ENCODE measurements at places on chromosomes 5 and 9.

GRCh38 chr9:84436386-84437109, 96.0 kb upstream of the SLC28A3 start:
- DNase-seq: peak; percentile 40

GRCh38 chr5:8788246-8788645, 757.6 kb downstream of the SEMA5A start:
- DNase-seq: no peak

GRCh38 chr5:35023391-35024178, 24.2 kb downstream of the AGXT2 start:
- no peak for DNase-seq

DNA sequence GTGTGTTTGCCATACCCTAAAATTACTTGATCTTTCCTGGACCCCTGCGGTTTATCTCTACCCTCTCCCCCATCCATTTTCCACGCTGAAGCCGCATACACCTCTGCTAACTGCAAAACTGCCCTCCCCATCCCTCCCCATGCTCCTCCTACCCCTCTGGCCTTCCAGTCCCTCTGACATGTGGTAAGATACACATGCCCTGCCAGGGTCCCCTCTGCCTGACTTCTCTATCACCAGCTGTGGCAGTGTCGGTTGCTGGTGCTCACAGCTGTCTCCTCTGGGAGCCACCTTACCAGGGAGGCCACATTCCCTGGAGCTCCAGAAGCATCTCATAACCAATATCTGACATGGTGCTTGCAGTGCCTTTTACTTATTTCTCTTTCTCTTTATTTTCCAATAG, 58.9 kb upstream of the COL15A1 start:
- DNase-seq: no peak

GRCh38 chr5:17445185-17445584, 52.8 kb upstream of the TAF11L2 start:
- DNase-seq: no peak

DNA sequence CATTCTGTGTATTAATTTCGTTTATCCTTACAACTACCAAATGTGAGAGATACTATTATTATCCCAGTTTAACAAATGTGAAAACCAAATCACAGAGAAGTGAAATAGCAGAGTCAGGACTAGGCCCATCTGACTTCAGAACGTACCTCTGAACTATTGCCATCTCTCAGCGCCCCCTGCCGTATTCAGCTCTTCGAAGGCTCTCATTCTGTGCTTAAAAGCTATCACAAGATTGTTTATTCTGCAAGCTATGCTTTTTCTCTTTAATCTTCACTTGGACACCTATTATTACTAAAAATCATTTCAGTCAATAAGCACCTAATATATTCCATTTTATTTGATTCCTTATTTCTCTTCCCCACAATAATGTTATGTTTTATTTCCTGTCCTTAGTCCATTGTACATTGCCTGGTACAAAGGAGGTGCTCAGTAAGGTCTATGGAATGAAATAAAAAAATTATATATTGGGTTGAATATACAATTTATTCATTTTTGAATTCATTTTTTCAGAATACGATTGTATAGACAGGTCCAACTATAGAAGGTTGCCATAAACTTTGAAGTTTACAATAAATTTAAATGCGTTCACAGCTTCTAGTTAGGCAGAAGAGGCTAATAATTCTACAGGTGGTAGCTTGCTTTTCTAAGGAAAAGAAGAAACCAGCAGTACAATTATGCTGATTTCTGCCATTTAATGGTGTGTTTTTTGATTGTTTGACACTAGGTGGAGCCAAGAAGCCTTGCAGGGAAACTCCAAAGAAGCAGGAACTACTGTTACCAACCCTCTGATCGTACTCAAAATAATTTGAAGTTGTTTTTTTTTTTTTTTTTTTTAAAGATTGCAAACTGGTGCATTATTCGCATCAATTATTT, 202.2 kb upstream of the DMRTA1 start:
- DNase-seq: no peak

DNA sequence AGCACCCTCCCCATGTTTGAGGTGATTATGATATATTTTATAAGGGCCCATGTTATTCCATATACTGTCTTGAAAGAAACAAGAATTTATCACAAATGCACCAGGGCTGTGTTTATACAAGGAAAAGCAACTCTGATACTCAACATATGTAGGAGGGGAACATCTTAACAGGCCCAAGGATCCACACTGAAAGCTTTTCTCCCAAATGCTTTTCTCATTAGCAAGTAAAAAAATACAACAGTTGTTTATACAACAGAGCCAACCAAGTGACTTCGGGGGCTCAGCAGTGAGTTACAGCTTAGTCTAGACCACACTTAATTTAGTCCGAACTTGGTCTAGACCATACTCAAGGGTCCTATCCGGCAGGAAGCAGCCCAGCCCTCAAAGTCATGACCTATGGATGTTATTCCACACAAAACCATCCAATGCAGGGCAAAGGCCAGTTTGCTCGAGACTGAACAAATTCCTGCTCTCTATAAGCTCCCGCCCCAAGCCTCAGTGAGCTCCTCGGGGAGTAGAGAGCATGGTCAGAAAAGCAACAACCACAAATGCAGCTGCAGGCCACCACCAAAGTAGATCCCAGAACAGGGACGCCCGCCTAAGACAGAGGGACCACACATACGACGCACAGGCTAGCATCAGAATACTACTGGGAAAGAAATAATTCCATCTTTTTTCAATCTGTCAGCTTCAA, 6.8 kb downstream of the GZMK start:
- DNase-seq: peak; percentile 53
